Naive thymus-derived CD8-positive, alpha-beta T cell (primary cell): ENCODE measurements at places on chromosomes 6 and 20.

- no peak for DNase-seq
Measured at GRCh38 chr6:90204327-90205056, 92.2 kb downstream of the BACH2 start.

DNA sequence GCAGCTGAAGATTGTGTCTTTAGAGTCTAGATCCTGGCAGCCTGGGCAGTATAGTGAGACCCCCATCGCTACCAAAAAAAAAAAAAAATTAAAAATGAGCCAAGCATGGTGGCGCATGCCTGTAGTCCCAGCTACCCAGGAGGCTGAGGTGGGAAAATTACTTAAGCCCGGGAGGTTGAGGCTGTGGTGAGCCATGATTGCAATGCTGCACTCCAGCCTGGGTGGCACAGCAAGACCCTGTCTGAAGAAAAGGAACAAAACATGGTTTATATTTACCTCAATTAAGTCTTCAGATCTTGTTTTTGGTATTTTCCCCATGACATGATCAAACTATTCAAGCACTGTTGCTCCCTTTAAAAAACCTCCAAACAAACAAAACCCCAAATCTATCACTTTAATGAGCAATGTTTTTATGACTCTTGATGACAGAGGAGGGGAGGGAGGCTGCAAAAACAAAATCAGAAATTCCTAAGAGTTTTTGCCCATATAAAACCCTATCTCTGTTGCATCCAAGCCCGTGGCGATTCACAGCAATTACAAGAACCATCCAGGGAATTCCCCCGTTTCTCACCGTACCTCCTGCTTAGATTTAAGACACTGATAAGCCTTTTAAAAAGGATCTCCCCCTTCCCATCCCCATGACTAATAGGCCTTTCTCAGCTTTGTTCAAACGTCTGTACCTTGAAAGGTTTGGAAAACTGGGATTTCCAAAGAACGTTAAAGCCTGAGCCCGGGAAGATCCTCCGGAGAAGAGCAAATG is 259.9 kb downstream of the BMP7 start:
- DNase-seq: no peak

DNA sequence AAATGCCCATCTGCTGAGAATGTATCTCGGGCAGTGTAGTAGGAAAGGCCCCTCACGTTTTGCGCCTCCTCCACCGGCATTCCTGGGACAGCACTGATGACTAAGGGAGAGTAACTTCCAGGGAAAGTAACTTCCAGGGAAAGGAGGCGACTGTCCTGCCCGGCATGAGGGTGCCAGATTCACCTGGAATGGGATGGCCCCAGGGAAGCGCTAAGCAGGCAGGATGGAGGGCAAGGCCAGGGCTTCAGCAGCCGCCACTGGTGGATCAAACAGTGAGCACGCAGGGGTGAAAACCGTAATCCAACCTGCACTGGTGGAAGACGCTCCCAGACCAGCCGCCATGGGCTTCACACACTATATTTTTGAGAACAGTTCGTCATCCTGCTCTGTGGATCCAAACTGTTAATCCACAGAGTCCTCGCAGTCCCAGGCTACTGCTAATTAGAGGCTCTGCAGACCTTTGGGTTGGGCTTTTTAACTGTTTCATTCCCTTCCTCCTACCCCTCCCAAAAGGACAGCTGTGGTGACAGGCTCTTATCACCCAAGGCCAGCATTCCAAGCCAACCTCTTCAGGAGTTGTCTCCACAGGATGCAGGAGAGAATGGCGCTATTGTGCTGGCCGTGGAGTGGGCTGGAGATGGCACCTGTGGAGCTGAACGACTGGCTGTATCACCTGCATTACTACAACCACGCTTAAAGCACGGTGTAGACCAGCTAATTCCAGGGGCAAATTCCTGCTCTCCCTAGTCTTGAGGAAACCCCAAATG is 178.9 kb downstream of the DLL1 start:
- no peak for DNase-seq

DNA sequence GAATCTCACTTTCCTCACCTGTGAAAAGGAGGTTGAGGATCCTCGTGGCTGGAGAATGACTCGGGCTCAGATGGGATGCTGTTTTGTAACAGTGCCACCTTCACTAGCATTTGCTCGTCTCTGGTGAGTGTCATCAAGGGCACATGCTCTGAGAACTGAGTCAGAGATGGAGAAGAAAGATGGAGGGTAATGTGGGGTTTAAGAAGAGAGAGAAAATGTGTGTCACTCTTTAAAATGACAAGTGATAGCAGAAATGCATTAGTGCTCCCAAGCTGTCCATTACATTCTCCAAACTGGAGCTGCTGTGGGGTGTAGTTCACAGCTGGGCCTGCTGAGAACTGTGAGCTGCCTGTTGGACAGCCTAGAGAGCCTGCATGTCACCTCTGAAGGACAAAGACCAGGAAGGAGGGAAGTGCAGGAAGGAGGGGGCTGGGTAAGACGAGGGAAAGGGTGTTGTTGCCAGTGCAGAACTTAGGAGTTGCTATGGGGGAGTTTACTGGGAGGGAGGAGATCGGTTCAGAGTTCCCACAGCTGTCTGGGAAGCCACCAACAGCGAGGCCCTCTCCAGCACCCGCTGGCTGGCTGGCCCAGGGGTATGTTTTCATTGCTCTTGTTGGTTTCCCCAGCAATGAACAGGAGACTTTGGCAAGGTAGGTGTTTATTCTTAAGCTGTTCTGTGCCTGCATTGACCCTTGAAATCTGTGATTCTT is 19.8 kb downstream of the GMPR start:
- no peak for DNase-seq

DNA sequence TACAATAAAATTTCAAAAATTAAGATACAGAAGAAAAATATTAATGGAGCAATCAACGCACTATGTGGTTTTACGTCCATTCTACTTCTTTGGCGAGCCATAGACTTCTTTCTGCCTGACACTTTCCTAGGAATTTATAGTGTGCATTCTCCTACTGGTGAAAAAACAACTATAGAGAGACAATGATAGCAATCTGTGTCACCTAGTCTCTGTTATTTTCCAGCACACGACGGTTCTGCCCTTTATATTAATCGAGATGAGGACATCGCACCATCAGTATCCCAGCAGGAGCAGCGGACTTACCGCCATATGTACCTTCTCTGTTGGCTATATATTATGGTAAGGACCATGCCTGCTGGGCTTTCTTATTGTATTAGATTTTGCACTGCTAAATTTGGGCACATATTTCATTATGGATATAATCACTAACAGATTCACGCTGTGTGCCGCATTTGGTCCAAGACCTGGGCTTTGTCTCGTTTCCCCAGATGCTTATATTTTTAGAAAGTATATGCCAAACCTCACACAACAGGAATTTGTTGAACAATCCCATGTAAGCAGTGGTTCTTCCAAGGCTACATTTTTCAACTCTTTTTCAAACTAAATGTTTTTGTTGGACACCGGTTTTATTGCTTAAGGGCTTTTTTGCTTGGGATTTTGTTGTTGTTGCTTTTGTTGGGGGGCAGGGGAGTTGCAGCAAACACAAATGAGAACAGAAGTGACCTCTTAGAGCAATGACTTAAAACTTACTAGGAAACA is 166.4 kb downstream of the ADAT2 start:
- no peak for DNase-seq

- no peak for DNase-seq
Measured at GRCh38 chr6:22954749-22955385, 385.5 kb downstream of the HDGFL1 start.

GRCh38 chr20:54231036-54231435 is 23.1 kb downstream of the PFDN4 start:
- DNase-seq: no peak

- DNase-seq: no peak
Measured at GRCh38 chr6:30497714-30498113, 8.4 kb downstream of the HLA-E start.

GRCh38 chr6:31479151-31479932 is 18.6 kb upstream of the MICB start:
- DNase-seq: no peak

- no peak for DNase-seq
Measured at GRCh38 chr6:15413466-15414234, 167.8 kb downstream of the JARID2 start.
